ENCODE measurements at places on chromosomes 1 and 21.

DNA sequence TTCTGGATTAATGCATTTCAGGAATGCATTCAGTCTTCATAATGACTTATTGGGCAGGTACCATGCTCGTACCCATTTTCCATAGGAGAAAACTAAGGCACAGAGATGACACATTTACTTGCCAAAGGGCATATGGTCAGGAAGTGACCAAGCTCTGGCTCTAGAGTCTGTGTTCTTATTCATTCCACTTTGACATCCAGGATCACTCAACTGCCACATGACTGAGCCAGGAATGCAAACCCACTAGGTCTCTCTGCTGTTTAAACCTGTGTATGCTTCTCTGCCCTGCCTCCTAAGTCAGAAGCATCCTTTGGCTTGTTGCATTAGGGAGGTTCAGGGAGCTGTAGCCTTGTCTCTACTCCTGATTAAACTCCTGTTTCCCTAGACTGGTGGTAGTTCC is 7.5 kb downstream of the KAZN start:
- DNase-seq = peak; percentile 52

GRCh38 chr1:222754366-222755139 is 17.6 kb downstream of the FAM177B start:
- DNase-seq = peak; percentile 98

- peak; percentile 54 for DNase-seq
Measured at GRCh38 chr1:220895412-220895946, 16.2 kb downstream of the HLX start.

DNA sequence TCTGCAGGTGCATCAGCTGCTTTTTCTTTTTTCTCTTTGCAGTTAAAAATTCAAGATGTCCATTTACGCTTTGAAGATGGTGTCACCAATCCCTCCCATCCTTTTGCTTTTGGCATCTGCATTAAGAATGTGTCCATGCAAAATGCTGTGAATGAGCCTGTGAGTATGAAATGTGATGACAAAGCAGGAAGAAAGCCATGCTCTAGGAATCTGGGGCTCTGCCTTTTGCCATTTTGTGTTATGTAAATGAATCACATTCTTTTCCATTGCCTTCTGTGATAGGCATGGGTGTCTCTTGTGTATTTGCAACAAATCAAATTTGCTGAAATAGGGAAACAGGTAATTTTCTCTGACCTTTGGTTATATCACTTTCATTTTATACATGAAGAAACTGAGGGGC is 19.4 kb downstream of the VPS13D start:
- DNase-seq = no peak

- DNase-seq = no peak
Measured at GRCh38 chr1:1124508-1124785, 8.6 kb upstream of the C1orf159 start.

DNA sequence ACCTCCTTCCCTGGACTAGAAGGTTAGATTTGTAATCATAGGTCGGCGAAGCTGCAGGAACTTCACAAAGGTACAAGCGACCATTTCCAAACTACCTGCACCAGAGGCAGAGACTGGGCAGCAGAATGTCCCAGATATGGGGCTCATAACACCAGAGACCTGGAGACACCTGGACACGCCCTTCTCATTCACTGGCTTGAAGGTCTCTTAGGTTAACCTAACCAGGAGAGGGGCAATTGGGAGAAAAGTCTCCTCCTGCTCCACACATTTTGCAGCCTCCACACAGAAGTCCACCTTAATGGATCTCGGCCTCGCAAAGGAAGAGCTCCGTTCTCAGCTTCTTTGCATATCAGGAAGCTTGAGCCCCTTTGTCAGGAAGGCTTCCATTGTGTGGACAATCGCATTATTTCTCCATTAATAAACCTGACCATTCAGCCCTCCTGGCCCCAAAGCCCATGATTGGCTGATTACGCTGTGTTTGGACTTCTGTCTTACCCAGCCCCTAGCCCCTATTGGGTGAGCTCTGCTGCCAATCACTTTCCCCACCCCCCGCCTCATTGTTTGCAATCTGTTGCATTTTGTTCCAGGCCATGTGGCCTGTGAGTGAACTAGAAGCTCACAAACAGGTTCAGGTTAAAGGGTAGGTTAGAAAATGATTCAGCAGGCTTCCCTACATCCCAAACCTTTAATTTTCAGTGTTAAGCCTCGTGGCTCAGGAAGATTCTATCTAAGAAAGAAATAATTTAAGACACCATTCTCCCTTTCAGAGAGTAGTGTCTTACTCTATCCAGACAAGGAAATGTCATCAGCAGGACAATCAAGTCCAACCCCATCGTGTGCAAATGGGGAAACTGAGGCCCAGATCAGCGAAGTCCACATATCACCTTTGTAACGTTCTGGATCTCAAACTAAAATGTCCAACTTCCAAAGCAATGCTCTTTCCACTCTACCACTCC is 2.8 kb downstream of the MYCL start:
- peak; percentile 39 for DNase-seq

DNA sequence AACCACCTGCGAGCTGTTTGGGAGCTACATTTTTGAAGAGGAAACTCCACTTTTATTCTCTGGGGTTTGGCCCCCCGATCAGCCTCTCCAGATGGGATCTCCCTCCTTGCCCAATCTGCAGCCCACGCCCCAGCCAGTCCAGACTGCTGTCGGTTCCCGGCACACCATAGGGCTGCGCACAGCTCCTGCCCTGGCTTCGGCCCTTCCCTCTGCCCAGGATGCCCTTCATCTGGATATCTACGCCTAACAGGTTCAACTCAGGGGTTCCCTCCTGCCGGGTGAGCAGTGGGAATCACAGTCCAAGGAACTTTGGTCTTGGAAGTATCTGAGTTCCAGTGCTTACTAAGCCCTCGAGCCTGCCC is 135.3 kb downstream of the KAZN start:
- DNase-seq = no peak

DNA sequence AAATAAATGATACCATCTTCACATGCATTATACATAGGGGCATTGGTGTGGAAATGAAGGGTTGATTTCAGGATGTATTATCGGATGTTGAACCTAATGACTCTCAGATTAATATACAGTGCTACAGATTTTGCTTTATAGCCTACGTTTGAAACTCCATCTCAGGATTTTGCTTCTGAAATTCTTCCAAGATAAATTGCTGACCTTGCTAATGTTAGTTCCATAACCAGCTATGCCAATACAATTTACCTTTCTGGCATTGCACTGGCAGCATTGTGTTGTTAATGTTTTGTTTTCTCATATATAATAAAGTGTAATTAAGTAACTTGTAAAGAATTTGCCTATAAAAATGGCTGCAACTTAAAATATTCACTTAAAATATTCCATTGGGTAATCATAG is 350.1 kb downstream of the CHRM3 start:
- DNase-seq = no peak

- no peak for DNase-seq
Measured at GRCh38 chr1:29647581-29647980, 411.3 kb downstream of the PTPRU start.

GRCh38 chr1:173562813-173563212 is 40.1 kb downstream of the SLC9C2 start:
- no peak for DNase-seq

GRCh38 chr1:209505044-209505443 is 78.5 kb upstream of the CAMK1G start:
- DNase-seq = peak; percentile 88

DNA sequence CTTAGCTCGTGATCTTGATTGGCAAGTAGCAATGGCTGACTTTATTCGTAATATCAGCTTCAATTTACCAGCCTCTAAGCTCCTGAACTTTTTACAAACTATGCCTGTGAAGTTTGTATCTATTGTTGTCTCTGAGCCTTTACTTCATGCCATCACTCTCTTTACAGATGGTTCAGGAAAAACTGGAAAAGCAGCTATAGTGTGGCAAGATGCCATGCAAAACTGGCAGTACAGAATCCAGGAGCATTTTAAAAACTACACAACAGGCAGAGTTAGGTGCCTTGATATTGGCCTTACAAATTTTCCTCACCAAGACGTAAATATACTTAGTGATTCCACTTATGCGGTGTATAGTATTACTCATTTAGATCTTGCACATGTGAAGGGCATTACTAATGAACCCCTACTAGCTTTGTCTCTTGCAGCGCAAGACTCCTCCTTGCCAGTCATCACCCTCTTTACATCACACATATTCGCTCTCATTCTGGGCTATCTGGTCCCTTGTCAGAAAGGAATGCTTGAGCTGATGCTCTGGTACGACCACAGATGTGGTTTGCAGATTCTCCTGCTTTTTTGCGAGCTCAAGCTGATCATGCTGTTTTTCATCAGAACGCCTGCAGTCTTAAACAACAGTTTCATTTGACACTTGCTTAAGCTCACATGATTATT is 36.3 kb downstream of the CLCA1 start:
- no peak for DNase-seq

GRCh38 chr21:42337830-42338728 is 12.7 kb downstream of the TFF2 start:
- DNase-seq = peak; percentile 63

DNA sequence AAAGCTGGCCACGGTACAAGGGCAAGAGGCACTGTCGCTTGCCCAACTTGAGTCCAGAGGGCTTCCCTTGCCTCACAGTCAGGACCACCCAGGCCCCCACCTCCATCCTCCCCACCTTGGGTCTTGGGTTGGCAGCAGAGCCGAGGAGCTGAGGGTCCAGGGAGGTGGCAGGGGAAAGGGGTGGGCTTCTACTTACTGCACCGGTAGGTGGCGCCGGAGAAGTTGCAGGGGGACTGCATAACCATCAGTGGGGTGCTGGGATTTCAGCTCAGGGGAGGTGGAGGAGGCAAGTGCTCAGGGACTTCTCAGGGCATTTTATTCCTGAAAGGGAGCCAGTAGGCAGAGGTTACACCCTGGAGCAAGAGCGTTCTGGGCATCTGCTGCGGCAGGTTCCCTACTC is 44.0 kb downstream of the TRIM62 start:
- DNase-seq = no peak

- DNase-seq = peak; percentile 50
Measured at GRCh38 chr1:214637722-214638458, 34.9 kb downstream of the CENPF start.

GRCh38 chr1:98196012-98196411 is 275.2 kb upstream of the DPYD start:
- no peak for DNase-seq

DNA sequence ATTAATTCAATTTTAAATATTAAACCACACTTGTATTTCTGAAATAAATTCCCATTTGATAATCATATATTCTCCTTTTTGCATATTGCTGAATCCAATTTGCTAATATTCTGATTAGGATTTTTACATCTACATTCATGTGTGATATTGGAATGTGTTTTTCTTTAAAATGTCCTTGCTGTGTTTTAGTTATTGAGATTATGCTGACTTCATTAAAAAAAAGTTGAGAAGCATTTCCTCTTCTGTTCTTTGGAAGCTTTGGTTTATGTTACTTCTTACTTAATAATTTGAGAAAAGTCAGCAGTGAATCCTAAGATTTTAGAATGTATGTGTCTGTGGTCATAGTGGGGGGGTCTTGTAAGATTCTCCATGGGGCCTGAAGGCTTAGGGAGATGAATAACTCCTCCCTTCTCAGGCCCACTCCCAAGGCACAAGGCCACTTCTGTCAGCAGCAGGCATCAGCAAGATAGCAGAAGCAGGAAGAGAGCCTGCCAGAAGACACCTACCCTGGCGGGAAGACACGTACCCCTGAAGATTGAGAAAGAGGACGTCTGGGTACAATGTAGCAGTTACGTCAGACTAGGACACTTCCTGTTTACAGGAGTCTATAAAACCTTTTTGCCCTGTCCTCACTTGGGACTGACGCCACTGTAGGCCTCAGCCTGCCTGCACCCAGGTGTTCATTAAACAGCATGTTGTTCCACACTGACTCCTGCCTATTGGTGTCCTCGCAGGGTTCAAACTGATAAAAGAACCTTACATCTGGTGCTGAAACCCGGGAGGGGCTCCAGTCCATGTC is 56.9 kb downstream of the ODF2L start:
- no peak for DNase-seq

DNA sequence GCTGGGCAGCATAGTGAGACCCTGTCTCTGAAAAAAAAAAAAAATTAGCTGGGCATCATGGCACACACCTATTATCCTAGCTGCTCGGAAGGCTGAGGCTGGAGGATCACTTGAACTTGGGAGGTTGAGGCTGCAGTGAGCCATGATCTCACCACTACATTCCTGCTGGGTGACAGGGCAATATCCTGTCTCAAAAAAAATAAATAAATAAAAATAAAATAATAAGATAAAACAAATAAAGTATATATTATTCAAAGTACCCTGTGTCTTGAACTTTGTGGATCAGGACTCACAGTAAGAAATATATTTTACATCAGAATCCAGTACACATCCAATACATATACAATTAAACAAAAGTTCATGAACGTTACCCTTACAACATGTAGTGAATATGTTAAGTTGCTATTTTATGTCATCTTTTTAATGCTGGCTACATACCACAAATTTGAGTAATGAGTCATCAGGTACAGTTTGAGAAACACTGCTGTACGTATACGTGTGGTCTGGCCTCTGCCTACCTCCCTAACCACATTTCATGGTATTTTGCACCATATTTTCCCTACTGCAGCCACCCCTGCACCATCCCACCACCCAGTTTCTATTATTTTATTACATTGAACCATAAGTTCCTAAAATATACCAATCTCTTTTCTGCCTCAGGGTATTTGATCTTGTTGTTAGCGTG is 4.4 kb downstream of the NME7 start:
- DNase-seq = peak; percentile 94

DNA sequence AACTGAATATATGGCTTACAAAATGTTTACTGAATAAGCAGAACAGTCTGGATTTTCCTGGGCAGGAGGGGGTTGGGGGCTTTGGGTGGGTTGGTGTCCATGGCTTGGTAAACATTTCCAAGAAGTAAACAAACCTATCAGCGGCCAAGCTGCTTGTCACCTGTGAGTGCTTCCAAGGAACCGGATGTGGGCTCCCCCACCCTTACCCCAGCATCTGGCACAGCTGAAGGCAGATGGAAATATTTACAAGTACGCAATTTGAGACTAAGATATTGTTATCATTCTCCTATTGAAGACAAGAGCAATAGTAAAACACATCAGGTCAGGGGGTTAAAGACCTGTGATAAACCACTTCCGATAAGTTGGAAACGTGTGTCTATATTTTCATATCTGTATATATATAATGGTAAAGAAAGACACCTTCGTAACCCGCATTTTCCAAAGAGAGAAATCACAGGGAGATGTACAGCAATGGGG is at the start of gene CLCA1:
Gene CLCA1 (plus strand): TSS at position 427 of the 477 bp plus-strand sequence. CDS start 45 bp downstream, at position 472.
- no peak for DNase-seq

DNA sequence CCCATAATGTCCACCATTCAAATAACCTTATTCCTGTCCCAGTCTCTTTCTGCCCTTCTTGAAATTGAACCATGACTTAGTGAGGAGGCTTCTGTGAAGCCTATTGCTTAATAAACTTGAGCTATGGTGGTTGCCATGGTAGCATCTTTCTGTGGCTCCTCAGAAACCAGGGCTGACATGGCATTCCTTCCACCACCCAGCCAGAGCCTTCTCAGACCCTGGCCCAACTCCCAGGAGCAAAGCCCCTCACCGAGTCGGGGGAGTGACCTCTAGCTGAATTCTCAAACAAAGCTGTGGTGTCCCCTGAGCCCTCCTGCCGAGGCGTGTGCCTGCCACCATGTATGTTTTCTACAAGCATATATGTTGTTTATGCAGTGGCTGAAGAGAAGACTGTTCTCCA is 259.1 kb downstream of the CACNA1E start:
- peak; percentile 12 for DNase-seq

GRCh38 chr21:43333298-43334062 is 93.5 kb downstream of the SIK1 start:
- peak; percentile 87 for DNase-seq

GRCh38 chr1:237864338-237865244 is 26.1 kb downstream of the ZP4 start:
- DNase-seq = peak; percentile 42

- DNase-seq = peak; percentile 94
Measured at GRCh38 chr1:153548722-153549688, at the start of gene S100A3. Gene S100A3, minus strand, starts transcription at chr1:153549258. Its CDS starts 773 bp downstream, at chr1:153548485.

Data from M059J (cell line).